NCI-H1694 treated with DMSO at 0.1 percent for 48 hours (cell line): ENCODE measurements at places on chromosomes 1 and 21.
A peak's percentile ranks its signal among the peaks of the same experiment; 100 is the strongest.

DNA sequence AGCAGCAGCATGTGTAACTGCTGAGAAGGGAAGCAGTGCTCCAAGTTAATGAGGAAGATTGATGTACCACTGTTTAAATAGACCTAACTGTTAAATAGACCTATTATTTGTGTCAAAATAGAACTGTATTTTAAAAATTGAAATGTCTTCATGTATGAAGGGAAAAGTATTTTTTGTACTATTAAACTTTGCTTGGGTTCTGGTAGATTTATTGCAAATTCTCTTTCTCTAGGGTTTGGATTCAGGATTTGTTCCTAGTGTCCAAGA lies 128.3 kb downstream of the OSBPL9 start:
- DNase-seq: no peak

DNA sequence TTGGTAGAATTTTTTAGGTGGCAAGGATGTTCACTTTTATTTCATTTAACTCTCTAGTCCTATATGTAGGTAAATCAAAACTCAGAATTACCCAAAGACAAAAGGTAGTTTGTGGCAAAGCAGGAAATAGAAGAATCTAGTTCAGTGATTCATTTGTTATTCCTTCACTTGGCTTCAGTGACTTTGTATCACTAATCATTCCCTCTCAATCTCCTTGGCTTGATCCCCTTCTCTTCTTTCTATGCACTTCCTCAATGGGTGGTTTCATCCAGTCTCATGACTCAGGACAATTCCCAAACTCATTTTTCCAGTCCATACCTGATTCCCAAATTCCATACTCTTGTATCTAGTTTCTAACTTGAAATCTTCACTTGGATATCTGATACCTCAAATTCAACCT lies 64.9 kb downstream of the PRKACB start:
- DNase-seq: no peak

DNA sequence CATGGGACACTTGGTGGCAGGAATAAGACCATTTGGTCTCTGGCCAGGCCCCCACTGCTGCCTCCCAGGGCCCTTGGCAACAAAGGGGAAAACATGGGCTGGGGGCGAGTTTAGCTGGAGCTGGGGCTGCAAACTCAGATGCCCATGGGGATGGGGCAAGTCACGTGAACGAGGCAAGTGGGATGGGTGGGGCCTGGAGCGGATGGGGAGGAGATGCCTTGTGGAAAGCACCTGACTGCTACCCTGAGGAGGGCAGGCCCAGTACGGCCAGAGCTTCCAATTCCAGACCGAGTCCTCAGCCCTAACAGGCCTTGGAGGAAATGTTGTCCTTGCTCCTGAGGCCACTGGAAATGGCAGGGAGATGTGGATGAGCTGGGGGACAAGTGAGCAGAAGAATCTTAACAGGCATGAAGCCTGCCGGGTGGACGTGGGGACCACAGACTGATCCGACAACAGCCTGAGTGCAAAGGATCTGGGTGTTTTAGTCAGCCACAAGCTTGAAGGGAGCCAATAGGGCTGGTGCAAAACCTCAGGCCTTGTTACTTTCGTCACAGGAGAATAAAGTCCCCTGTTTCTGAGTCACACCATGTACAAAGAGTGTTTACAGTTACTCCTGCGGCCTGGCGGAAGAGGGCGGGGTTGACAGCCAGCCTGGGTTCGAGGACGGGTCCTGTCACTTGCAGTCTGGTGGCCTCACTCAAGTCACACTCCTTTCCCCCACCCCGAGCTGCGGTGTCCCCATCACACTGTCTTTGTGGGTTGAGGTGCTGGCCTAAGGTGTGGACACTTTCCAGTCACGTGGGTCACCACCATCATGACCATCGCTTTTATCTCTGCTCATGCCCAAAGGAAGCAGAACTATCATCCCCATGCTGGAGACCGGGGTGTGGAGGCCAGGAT lies 19.1 kb downstream of the RUNX3 start:
- no peak for DNase-seq

- no peak for DNase-seq
Observed at GRCh38 chr1:156540955-156541354, 31.4 kb downstream of the IQGAP3 start.

DNA sequence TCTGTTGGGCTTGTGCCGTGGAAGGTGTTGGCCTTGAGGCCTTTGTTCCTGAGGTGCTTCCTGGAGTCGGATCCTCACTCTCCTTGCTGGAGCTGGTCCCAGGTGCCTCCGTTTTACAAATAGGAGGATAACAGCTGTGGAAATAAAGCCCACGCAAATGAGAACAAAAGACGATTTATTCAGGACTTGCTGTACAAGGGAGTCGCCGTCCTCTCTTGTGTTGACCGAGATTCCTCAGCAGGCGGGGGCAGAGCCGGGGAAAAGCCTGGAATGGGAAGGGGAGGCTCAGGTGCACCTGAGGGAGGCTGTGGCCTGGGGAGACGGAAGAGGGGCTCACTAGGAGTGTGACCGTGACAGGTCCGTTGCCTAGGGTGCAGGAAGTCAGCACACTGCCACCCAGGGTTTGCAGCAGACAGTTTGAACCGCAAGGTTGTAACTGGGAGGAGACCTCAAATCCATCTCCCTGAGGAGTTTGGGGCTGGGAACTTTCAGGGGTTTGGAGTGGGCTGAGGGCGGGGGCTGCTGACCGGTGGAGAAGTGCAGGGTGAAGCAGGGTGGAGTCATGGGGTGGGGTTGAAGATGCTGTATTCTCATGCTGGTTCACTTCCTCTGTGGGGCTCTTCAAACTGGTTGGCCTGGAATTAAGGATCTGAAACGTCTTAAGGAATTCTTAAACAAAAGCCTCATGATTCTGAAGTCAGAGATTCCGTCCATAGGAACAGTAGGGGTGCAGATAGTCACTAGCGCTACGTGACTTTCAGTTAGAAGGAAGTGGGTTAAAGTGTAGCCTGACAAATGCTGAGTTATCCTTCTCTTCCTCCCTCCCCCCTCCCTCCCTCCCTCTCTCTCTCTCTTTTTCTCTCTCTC lies 2.6 kb upstream of the CSTB start:
- DNase-seq: no peak

- DNase-seq: no peak
Observed at GRCh38 chr1:18735224-18735997, 104.8 kb downstream of the PAX7 start.

- no peak for DNase-seq
Observed at GRCh38 chr1:92929461-92929860, 31.8 kb downstream of the DIPK1A start.

DNA sequence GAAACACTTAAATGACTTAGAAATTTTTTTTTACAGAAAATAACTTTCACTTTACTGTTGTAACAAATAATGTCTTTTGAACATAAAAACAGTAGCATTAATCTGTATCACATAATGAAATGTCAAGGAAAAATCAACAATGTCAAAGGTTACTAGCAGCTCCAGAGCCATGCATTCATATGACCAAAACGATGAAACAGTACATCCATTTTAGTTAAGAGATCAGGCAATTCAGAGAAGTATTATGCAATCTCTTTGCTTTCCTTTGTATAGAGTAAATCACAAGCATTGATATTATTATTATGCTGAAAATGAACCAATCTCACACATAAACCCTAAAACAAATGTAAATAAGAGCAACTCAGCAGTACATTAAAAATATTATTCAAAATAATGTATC lies 748.9 kb downstream of the PLA2G4A start:
- no peak for DNase-seq

DNA sequence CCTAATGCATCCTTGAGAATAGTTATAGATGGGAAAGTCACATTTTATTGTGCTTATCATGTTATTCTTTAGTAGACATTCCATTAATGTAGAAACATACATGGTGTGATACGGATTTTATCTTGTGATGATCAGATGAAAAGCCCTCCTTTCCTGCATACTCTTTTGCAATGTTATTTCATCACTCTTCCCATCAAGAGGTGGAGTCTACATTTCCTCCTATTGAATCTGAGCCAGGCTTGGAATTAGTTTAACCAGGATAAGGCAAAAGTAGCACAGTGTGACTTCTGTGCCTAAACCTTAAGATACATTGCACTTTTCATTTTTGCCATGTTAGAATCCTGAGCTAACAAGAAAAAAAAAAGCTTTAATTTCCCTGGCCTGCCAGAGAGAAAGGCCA lies 393.7 kb upstream of the ST6GALNAC5 start:
- DNase-seq: no peak

- DNase-seq: no peak
Observed at GRCh38 chr1:108691128-108691941, 775 bp upstream of the PRPF38B start.

DNA sequence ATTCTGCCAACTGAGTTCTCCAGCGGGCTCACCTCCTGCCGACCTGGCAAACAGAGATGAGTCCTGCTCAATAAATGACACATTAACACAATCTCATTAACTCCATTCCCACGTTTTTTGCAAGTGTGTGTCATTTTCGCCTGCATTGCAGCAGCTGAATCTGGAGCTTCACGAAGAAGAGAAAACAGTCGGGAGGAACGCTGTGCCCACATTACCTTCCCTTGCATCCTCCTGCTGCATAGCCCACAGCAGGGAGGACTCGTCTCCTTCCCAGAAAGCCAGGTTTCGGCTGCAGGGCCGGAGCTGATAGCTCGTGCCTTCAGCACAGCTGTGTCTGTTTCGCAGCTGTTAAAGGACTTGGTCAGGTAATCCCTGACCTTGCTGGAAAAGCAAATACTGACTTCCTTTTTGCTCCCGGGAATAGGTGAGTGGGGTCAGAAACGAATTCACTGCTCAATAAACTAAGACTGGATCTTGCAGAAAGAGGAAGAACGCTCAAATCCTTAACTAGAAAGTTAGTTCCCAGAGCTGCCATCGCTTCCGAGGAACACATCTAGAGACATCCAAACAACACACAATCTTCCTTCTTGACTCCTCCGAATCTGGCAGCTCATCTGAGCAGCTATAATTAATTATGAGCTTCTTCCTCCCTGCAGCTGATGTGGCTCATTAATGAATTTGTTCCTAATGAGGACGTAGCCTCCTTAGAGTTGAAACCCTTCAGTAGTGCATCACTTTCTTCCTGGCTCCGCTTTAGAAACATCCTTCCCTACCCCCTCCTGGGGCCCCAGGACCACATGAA lies 33.0 kb downstream of the KANK4 start:
- no peak for DNase-seq

- no peak for DNase-seq
Observed at GRCh38 chr1:184020855-184021254, 16.7 kb downstream of the COLGALT2 start.

DNA sequence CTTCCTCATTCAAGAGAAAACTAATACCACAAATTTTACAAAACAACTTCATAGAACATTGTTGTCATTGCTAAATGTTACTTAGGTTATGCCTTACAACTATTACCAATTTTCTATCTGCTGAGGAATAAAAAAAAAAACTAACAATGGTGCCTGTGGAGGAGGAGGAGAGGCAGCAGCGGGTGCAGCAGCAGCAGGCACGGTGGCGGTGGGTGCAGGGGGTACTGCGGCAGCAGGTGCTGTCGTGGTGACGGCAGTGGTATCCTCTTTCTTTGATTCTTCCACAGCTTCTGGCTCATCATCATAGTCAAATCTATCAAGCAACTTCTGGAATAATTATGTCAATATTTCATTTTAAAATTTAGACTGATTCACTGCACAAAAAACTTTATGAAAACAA lies 35.5 kb downstream of the SCAF4 start:
- DNase-seq: no peak

DNA sequence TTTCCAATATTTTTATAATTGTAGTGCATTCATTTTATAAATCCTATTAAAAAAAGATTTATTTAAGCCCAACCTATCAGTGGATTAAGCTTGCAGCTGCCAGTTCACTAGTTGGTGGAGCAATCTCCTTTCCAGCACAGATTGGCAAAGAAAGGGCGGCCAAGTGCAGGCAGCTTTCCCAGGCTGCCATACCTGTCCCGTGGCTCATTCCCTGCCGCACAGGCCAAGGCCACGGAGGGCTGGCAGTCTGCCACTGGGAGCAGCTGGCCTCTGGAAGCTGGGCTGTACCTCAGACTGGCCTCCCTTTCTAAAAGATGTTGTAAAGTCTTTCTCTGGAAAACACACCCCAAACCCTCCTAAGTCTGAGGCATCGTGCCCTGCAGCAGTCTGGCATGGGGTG lies 74.2 kb downstream of the SIM2 start:
- peak; percentile 31 for DNase-seq

DNA sequence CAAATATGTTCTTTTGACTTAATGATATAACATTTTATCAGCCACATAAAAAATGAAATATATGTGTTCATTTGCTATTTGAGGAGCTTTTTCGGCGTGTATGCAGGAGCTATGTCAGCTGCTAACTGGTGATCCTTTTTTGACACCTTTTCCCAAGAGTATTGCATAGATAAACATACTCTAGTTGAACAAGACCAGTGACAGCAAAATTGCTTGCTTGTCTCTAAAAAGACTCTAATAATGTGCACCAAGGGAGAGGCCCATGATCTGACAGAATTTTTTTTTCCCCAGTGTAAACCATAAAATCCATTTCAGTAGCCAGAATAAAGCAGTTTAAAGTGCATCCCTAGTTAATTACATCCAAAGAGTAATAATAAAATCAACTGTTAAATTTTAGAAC lies 103.6 kb upstream of the BARHL2 start:
- no peak for DNase-seq

GRCh38 chr21:38780879-38781278 lies 24.9 kb upstream of the ETS2 start:
- DNase-seq: no peak

- DNase-seq: no peak
Observed at GRCh38 chr1:42305639-42306038, 29.4 kb downstream of the FOXJ3 start.

DNA sequence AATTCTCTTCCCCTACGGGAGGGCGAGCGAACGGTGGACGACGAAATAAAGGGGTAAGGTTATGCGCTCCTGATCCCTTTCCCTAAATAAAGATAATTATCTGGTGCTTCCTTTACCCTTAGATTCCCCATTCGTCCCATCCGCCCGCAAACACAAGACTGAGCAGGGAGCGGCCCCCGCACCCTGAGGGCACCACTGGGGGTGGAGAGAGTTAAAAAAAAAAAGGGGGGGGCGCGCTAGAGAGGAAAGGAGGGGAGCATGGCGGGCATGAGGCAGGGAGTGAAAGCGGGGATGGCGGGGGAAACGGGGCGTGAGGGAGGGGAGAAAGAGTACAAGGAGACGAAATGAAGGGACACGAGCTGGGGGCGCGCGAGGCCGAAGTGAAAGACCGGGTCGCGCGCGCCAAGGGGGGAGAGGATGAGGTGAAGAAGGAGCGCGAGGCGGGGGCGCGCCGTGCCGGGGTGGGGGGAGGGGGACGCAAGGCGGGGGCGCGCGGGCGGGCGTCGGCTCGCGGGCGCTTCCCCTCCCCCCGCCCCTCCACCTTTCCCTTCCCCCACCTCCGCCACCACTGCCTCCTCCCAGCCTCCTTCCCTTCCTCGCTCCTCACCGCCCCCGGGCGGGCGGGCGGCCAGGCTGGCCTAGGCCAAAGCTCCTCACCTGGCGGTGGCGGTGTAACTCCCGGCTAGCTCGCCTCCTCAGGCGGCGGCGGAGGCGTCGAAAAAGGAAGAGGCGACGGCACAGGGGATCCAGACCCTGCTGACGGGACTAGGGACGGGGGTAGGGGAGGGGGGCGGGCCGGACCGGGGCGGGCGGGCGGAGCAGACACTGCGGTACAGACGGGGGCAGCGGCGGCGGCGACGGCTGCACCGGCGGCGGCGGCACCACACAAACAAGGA lies 448 bp downstream of the GATAD2B start:
- DNase-seq: peak; percentile 81
